KG1 (cell line): ENCODE measurements at places on chromosomes 5 and 9.

DNA sequence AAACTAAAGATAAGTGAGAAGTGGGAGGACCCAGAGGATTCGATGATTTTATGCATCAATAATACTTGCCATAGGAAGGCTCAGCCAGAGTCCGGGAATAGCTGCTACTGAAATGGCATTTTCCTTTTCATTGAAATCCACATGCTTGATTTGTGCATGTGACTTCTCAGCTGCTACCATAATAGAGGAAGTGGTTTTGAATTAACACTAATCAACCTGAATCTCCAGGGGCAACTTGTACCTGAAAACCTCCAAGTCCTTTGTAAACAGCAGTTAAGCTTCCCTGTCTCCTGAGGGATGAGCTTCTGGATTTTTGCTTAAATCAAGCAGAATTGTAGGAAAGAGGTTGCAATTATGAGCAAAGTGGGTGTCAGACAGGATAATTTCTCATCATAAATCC lies 124.9 kb downstream of the PPP2R2B start:
- DNase-seq, result no peak

GRCh38 chr9:76911971-76912370 lies 6.1 kb upstream of the PRUNE2 start:
- DNase-seq, result no peak

DNA sequence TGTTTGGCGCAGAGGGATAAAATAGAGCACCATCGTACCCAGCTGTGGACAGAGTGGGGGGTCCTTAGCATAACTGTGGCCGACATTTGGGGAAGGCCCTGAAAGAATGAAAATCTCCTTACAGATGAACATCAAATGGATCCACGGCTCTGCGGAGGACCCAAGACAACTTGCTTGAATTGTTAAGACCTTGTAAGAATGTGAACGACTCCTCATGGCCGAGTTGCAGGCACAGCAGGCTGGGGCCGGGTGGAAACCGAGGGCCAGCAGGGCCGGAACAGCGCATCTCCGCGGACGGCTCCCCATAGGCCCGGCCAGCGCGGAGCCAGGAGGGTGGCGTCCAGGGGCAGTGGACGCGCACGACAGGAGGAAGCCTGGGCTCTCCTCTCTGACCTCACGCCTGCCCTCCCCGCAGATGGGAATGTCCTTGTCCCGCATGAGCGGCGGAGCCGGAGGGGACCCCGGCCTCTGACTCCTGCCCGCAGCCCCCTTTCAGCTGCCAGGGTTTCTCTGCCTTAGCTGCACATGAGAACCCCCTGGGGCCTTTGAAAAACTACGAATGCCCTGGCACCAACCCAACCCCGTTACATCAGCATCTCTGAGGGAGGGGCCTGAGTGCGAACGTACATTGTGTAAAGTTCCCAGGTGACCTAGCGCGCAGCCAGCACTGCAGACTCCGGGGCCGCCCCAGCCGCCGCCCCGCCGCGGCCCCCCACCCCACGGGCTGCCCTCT lies 36.2 kb upstream of the PTCH1 start:
- no peak for DNase-seq

GRCh38 chr9:38253200-38253599 lies 139.3 kb upstream of the ALDH1B1 start:
- no peak for DNase-seq

DNA sequence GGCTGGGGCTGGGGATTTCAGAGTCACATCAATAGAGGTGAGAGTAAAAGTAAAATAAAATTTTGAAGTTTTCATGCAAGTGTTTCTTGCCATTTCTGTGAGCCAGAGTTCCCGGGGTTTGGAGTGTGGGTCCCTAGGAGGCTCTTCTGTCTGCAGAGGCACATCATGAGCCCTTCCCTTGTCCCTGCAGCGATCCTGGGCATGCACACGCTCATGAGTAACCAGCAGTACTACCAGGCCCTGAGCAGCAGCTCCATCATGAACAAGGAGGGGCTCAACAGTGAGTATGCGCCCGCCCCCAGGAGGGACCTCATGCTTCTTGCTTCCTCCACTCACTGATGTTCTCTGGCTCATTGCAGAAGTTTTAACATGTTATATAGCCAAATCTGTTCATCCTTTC lies 61.1 kb downstream of the TMOD1 start:
- no peak for DNase-seq

- no peak for DNase-seq
Measured at GRCh38 chr5:14745188-14745563, 80.7 kb downstream of the OTULIN start.

DNA sequence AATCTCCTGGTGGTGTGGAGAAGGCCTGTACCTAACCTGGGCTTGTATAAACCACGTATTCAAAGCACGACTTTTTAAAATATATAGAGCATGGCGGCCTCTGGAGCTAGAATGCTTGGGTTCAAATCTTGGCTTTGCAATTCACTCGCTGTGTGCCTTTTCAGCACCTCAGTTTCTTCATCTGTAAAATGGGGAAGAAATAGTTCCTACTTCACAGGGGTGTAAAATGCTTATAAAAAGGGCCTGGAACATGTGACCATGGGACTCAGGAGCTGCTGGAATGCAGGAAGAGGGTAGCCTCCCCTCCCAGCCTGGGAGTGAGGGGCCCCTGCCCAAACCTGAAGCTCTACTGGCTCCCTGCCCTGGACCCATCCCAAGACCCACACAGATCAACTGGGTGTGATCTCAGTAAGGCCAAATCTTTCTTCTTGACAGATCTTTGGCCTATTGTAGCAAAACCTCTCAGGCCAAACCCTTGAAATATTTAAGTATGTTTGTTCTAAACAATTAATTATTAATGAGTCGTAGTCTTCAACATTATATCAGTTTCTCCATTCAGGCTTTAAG lies 269.0 kb downstream of the ZSWIM6 start:
- DNase-seq, result no peak

GRCh38 chr5:38557792-38558191 lies 1.3 kb upstream of the LIFR start:
- no peak for DNase-seq

GRCh38 chr9:101727612-101728524 lies 10.6 kb downstream of the GRIN3A start:
- no peak for DNase-seq

GRCh38 chr5:7592910-7593309 lies 197.0 kb downstream of the ADCY2 start:
- DNase-seq, result no peak

GRCh38 chr9:123338710-123339665 lies 17.0 kb upstream of the CRB2 start:
- DNase-seq, result no peak

DNA sequence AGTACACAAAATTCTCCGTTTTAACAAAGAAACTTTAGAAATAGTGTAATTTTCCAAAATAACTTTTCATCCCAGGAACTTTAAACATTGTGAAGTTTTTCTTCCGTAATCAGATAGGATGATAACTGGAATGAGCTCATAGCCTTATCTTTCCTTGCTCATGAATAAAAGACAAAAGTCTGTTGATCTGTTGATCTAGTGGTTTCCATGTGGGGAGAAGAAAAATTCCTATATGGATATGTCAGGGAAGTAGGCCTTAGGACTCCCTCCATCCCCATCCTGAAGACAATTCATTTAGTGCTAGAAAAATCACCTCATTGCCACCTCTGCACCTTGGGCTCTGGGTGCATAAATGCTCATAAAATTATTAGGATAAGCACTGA lies 266.6 kb downstream of the SMARCA2 start:
- no peak for DNase-seq

- DNase-seq, result no peak
Measured at GRCh38 chr9:9961487-9961886, 651.3 kb downstream of the PTPRD start.

DNA sequence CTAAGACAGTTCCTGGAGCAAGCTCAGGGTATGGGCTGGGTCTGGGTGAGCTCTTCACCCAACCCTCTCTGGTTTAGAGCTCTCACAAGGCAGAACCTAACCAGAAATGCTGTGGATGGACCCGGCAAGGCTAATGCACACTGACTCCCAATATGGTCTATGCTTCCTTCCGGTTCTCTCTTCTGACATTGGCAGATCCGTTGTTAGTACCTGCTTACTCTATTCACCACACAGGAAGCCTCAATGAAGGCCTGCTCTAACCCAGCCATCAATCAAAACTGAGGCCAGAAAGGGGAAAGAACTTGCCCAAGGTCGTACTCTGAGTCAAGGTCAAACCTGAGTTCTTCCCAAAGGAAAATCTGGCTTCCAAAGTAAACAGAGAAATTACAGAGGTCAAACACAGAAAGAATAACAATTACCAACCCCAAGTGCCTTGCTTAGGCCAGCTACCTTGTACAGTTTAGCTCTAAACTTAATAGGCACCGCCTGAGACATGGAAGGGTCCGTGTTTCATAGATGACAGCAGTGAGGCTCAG lies 46.0 kb upstream of the AKNA start:
- DNase-seq, result no peak

- DNase-seq, result no peak
Measured at GRCh38 chr9:100058699-100059579, 39.9 kb downstream of the ERP44 start.

- DNase-seq, result no peak
Measured at GRCh38 chr9:38086496-38086895, 17.5 kb upstream of the SHB start.

DNA sequence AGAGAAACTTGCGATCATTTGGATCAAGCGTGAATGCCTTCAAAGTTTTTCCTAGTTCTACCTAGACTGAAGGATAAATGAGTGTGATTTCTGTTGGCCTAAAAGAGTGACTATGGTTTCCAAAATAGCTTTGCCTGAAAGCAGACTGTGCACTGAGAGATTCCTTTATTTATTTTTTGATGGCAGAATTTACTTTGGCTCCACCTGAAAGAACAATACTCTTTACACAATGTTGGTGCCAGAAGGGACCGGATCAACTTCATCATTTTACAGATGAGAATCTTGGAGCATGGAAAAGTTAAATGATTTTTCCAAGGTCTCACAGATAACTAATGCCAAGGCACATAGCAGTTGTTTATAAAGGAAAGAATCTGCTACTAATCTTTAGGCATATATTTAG lies 199.6 kb downstream of the KCTD16 start:
- no peak for DNase-seq

- no peak for DNase-seq
Measured at GRCh38 chr5:77425998-77426659, 66.0 kb downstream of the WDR41 start.

GRCh38 chr9:131190191-131190590 lies 64.8 kb downstream of the NUP214 start:
- DNase-seq, result no peak

DNA sequence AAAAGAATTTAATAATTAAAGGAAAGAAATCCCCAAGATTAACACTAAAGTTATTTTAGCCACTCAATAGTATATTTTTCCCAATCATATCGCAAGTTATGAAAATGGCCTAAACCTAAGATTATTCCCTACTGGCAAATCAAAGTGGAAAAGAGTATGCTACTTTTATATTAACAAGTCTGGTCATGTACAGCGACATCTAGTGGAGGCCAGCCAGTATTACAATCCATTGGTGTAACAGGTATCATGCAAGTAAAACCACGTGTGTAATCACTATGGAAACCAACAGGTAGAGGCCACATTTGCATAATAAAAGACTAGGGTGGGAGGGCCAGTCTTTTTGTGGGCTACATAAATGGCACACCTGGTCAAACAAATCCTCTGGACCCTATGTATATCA lies 976.4 kb upstream of the CDH9 start:
- DNase-seq, result no peak

- DNase-seq, result no peak
Measured at GRCh38 chr9:89872913-89873707, 268.3 kb downstream of the GADD45G start.

- no peak for DNase-seq
Measured at GRCh38 chr5:158868546-158868945, 231.2 kb downstream of the EBF1 start.

DNA sequence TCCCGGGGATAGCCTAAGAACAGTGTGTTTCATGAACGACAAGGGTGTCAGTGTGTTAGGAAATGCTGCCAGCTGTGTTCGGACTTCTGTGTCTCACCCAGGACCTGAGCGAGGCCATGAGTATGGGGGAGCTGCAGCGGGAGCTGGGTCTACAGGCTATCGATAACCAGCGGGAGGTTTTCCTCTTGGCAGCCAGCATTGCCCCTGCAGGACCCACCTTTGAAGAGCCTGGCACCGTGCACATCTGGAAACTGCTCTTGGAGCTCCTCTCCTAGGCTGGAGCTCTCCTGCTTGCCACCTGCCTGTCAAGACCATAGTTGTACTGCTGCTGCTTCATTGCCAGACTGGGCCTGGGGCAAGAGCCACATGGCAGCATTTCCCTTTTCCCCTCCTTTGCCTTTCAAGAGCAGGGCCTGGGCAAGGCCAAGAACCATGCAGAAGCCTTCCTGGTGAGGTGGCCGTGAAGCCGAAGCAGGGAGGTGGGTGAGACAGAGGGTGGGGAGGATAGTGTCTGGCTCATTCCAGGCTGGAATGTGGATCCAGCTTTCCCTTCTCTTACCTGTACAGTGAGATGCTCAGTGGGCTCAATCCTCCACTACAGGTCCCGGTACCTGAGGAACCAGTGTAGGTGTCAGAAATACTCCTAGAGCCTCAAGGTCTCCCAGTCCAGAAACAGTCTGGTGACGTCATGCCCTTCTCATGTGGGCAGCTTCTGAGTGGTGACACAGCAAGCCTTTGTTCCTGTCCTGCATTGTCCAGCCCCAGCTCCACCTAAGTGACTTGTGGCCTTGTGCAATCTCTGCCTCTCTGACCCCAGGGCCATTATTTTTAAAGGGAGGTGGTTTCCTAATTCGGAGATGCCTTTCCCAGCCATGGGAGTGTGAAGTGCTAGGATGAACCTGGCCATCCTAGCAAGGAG lies 6.6 kb downstream of the ARL10 start:
- DNase-seq, result no peak

- no peak for DNase-seq
Measured at GRCh38 chr5:135119481-135119880, 85.5 kb upstream of the PITX1 start.

DNA sequence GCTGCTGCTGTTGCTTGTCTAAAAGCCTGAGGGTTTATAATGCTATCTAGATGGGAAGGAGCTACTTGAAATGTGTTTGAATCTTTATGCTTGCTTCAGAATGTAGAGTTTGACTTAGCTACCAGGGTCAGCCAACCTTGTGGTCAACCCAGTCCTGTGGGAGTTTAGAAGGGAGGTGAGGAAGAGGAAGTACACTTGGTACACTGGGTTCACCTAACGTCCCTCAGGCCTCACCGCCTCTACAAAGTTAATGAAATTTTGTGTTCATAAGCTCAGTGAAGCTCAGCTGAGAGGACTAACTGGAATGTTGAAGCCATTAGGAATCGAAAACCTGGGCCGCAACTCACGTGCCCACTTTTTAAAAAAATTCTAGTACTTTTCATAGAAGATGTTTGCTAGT lies 10.7 kb downstream of the IQGAP2 start:
- no peak for DNase-seq

GRCh38 chr9:137620048-137620405 lies 1.2 kb downstream of the EHMT1 start:
- DNase-seq, result no peak

GRCh38 chr9:33778700-33779351 lies 16.5 kb upstream of the PRSS3 start:
- peak; percentile 55 for DNase-seq

DNA sequence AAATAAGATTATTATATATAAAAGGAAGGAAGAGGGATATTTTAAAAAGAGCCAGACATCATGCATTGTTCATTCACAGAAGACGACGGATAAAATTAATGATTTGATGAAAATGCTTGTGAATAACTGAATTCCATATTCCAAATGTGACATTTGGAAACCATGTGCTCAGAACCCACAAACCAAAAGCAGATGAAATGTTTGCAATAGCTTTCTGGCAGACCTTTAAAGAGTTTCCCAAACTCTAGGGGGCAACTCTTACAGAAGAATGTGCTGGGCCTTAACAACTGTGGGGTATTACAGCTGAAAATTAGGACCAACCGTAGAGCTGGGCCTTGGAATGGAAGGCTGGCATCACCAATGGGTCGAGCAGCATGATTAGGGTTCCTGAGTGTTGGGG lies 471.0 kb downstream of the EFNA5 start:
- no peak for DNase-seq
